Activated gamma-delta T cell treated with Interleukin-2 at 50 U/mL for 16 hours (primary cell): ENCODE measurements at places on chromosomes 12 and 14.

GRCh38 chr14:49893309-49894213, 679 bp downstream of the ARF6 start:
- DNase-seq = peak; percentile 63

DNA sequence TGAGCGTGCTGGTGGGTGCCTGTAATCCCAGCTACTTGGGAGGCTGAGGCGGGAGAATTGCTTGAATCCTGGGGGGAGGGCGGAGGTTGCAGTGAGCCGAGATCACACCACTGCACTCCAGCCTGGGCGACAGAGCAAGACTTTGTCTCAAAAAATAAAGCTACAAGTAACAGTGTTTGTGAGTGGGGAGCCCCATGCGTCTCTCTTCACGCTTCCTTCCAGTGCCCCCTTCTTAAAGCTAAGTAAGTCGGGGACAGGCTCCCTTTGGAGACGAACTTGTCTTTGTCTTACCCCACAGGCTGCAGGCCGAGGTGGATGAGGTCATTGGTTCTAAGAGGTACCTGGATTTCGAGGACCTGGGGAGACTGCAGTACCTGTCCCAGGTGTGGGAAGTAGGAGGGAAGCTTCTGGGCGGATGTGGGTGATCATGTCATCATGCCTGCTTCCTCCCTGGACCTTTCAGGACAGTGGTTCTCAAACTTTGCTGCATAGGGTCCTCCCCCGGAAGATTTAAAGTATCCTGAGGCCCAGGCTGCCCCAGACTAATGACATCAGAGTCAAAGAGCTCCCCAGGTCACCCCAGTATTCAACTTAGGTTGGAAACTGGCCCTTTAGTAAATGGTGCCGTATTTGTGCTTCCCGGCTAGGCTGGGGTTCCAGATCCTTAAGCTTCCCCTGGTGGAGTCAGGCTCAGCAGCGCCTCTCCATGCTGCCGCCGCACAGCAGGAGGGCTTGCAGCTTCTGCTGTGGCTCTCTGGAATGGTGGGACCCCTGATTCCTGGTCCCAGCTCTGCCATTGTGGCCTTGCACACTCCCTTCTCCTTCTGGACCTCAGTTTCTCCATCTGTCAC, 37.1 kb downstream of the CYP46A1 start:
- DNase-seq = no peak

DNA sequence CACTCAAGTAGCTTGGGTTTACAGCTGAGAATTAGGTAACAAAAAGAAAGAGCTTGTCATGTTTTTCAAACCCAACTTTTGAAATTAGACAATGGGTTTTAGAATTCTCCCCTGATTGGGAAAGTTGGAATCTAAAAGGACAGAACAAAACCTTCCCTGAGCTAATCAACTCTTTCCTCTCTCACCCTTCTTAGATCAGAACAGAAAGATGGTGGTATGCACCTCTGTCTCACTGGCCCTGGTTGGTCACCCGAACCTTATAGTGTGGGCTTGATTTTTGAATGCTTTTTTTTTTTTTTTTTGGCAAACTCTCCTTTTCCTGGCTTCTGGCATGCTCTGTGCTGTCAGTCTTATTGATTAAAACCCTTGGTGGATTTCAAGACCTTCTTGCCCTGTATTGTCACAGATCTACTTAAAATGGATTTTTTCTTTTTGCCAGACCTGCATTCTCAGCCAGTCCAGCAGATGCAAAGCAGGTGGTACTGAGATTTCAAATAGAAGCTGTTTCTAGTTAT, 251.1 kb upstream of the RMST start:
- no peak for DNase-seq

- no peak for DNase-seq
Measured at GRCh38 chr12:13042666-13043230, 1.4 kb upstream of the FAM234B start.

GRCh38 chr12:72289633-72290032, 17.5 kb downstream of the TRHDE start:
- DNase-seq = no peak

DNA sequence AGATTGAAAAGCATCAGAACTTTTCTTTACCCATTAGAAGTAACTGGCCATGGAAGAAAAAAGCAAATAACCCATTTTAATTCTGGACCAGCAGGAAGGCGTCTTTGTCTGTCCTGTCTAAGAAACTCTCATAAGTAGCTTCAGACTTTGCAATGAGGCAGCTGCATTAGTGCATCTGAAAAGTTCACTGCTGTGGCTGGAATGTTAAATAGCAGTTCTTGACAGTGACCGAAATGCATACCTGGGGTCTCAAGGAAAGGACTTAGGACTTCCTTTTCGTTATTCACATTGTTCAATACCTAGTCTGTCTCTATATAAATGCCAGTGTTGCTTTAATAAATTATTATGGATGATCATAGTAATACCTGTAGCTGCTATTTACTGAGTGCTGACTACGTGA, 125.9 kb downstream of the ANO4 start:
- DNase-seq = no peak

- no peak for DNase-seq
Measured at GRCh38 chr14:91727121-91727520, 4.8 kb downstream of the CATSPERB start.

- no peak for DNase-seq
Measured at GRCh38 chr12:99455350-99456035, 192.1 kb upstream of the GARIN6 start.
